ENCODE measurements at places on chromosomes 5 and 9. TPM values are rescaled to one million over a fixed set of nuclear protein-coding genes. Genes with fewer than 3 reads are reported as not detected.
A peak's percentile ranks its signal among the peaks of the same experiment; 100 is the strongest.

ENHO gene
- not detected for total RNA-seq

HTR4 gene
- total RNA-seq = not detected

IL3 gene
- not detected for total RNA-seq

G3BP1 gene
- 134 TPM for total RNA-seq

GABRA6 gene
- not detected for total RNA-seq

MUSK gene
- total RNA-seq = not detected

PCDHB15 gene
- total RNA-seq = 2.8 TPM

TMEM252 gene
- not detected for total RNA-seq

MOB3B gene
- total RNA-seq = not detected

C5orf63 gene
- total RNA-seq = 1.3 TPM

CCDC152 gene
- 0.89 TPM for total RNA-seq

DNA sequence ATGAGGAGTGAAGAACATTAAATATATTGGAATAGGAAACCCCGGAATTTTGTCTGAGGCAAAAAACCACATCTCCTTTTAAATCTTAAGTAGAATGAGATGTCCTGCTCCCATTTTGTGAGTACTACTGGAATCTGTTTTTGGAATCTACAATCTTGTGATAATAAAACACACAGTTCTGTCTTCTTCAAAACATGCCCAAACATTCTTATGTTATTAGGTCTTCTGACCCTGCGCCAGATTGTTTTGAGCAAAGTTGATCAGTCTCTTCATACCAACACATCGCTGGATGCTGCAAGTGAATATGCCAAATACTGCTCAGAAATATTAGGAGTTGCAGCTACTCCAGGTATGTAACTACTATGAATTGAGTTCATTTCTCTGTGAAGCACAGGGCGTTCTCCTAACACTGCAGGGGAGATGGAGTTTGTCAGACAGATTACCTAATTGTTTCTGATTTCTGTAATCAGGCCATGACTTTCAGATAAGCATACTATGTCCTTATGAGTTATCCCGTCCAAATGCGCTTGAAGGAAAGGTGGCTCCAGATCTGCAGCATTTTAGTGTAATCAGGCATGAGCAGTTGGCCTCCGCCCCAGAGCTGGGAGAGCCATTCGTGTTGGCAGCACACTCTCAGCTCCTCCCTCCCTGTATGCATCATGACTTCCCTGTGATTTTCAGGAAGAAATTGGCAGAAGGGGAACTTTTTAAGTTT, 88.0 kb downstream of the NLN start:
- peaks cover 43% of the 10 kb centered on the region for H3K4me1 ChIP-seq
- H3K4me3 ChIP-seq = peak overlapping the region; percentile 20
- H3K27me3 ChIP-seq = no peaks in the 10 kb centered on the region
- peaks cover 4% of the 10 kb centered on the region for H3K36me3 ChIP-seq

DNA sequence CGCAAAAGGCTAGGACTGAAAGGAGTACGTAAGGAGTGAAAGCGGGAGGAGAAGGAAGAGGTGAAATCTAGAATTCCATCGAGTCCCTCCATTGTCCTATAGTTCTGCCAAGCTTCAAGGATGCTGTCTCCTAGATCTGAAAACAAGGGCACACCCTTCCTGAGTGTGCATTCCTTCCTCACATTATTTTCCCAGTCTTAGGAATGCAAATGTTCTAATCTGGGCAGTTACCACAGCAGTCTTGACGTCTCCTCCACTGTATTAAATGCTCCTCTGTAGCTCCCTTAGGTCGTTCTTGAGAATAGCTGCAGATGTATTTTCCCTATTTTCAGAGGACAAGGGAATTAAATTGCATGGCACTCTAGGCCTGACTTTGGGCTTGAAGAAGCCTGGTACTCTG, 127.6 kb downstream of the SLIT3 start:
- H3K4me1 ChIP-seq = peaks cover 19% of the 10 kb centered on the region
- H3K36me3 ChIP-seq = no peaks in the 10 kb centered on the region
- no peak overlapping the region for H3K4me3 ChIP-seq

DNA sequence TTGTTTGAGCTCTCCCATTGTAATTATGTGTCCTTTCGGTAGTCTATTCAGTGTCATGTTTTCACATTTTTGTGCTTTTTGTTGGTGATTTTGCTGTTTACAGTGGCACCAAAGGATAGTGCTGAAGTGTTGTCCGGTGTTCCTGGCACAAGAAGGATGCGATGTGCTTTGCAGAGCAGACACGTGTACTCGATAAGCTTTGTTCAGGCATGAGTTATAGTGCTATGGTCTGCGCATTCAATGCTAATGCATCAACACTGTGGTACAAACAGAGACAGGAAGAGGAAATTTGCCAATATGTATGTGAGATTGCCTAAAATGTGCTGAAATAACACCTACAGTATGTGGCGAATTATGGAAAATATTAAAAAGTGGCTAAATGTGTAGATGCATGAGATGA, 913.4 kb upstream of the ACO1 start:
- H3K4me1 ChIP-seq = no peaks in the 10 kb centered on the region
- no peak overlapping the region for H3K4me3 ChIP-seq
- no peak overlapping the region for H3K27ac ChIP-seq
- H3K36me3 ChIP-seq = no peaks in the 10 kb centered on the region
- no peaks in the 10 kb centered on the region for H3K27me3 ChIP-seq
- no peak for DNase-seq

- H3K4me1 ChIP-seq = no peaks in the 10 kb centered on the region
- no peak overlapping the region for H3K27ac ChIP-seq
- H3K4me3 ChIP-seq = no peak overlapping the region
- peaks cover 67% of the 10 kb centered on the region for H3K36me3 ChIP-seq
Measured at GRCh38 chr9:18887546-18887945, 145.5 kb downstream of the SAXO1 start.

DNA sequence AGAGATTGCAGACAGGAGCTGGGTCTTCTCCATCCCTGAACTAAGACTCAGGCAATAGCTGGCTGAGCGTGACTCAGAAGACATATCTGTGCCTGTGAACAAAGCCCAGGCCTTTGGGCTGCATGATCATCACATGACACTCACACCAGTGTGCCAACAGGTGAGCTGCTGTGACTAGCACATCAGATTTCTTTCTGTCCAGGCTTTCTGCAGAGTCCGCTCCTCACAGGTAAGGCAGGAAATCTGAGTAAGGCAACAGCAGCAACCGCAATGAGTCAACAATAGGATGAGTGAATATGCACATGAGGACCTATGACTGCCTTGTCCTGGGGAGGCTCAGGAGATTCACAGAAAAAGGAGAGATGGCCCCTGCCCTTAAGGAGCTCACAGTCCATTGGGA, 293.6 kb downstream of the ACTL7B start:
- H3K4me1 ChIP-seq = 0 out of 2 replicates have a peak, but pooled peaks cover 3% of the 10 kb centered on the region
- no peaks in the 10 kb centered on the region for H3K27me3 ChIP-seq
- H3K4me3 ChIP-seq = no peak overlapping the region
- H3K36me3 ChIP-seq = no peaks in the 10 kb centered on the region
- no peak for DNase-seq

DNA sequence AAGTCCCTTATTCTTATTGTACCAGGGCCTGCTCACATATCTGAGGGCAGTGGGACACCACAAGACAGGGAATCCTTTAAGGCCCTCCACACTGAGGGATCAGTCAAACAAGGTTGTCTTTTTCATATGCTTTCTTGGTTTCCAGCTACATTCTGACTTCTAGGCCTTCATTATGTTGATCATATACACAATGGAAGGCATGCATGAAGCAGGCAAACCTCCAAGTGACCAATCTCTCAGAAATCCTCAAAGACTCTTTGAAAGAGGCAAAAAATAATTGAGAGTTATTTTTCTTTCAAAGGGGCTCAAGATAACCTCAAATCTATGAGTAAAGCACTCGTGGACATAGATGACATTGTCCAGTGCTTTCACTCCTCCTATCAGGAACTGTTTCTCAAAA, 1195.9 kb upstream of the ACO1 start:
- H3K4me3 ChIP-seq = no peak overlapping the region
- no peaks in the 10 kb centered on the region for H3K36me3 ChIP-seq
- no peaks in the 10 kb centered on the region for H3K4me1 ChIP-seq
- no peak for DNase-seq
- H3K27ac ChIP-seq = no peak overlapping the region

DNA sequence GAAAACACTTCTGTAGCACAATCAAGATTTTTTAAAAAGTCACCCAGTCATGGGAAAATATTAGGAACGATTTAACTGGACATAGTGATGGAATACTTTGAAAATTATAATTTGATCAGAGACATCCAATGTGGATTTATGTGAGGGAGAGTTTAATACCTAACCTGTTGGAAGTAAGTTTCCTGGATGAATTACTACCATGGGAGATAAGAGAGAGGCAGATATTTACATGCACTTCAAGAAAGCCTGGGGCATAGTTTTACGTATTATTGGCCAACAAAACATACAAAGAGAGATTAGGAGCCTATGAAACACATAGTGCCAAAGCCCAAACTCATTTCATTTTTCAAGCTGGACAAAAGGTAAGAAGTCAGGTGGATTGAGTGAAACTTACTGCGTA, 336.8 kb downstream of the SLIT3 start:
- H3K4me3 ChIP-seq = no peak overlapping the region
- DNase-seq = no peak
- H3K27me3 ChIP-seq = no peaks in the 10 kb centered on the region
- peaks cover 15% of the 10 kb centered on the region for H3K4me1 ChIP-seq
- no peak overlapping the region for H3K27ac ChIP-seq

- H3K36me3 ChIP-seq = no peaks in the 10 kb centered on the region
- no peak for DNase-seq
- 0 out of 2 replicates have a peak, but pooled peaks cover 6% of the 10 kb centered on the region for H3K27me3 ChIP-seq
- peaks cover 12% of the 10 kb centered on the region for H3K4me1 ChIP-seq
Measured at GRCh38 chr5:135304352-135305221, 94.4 kb downstream of the MACROH2A1 start.

DNA sequence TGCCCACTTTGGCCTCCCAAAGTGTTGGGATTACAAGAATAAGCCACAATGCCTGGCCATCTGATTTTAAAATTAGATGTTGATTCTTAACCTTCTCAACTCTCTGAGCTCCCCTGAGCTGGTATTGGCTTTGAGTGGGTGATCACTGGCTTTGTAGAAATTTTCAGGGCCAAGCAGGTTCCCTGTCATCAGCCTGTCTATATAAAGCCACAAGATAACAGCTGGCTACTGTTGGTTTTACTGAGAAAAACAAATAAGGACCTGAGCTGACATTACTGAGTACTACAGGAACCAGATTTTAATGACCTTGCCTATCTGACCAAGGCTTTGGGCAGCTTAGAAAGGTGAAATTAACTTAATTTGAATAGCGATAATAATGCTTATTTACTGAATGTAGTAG, 153.6 kb downstream of the MSX2 start:
- no peaks in the 10 kb centered on the region for H3K27me3 ChIP-seq
- no peak overlapping the region for H3K4me3 ChIP-seq
- H3K36me3 ChIP-seq = no peaks in the 10 kb centered on the region
- no peaks in the 10 kb centered on the region for H3K4me1 ChIP-seq

DNA sequence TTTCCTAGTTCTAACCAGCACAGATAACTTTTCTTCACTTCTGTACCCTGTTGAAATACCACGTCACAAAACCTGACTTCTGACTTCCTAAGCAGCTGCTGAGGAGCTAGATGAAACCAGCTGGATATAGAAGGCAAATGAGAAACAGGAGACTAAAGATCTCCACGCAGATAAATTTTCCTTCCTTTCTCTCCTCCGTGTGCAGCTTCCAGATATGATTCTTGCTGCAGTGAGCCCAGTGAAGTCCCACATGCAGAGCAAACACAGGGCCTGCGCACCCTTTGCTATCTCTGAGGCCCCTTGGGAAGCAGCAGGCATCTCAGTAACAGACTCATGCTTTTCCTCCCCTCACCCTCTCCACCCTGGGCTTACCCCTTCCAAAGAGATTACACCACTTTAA, 1638.3 kb downstream of the MAT2B start:
- DNase-seq = no peak
- H3K4me1 ChIP-seq = no peaks in the 10 kb centered on the region
- H3K27me3 ChIP-seq = no peaks in the 10 kb centered on the region
- H3K36me3 ChIP-seq = no peaks in the 10 kb centered on the region
- no peak overlapping the region for H3K27ac ChIP-seq

DNA sequence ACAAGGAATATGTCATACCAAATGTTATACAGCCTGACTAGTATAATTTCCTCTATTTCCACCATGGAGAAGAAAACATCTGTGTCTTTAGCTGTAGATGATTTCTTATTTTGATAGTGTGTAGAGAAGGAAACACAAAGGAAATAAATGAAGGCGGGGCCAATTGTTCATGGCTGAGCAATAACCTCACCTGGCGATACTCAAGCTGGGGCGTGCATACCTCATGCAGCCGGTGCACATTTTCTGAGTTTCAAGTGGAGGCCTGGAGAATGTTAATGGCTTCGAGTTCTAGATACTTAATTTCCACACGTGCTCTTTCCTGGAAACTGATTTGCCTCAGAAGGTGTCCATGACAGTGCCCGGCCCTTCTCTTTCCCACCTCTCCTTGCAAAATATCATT, 127.4 kb upstream of the TAF11L2 start:
- H3K4me3 ChIP-seq = no peak overlapping the region
- no peaks in the 10 kb centered on the region for H3K36me3 ChIP-seq
- H3K27ac ChIP-seq = no peak overlapping the region
- H3K27me3 ChIP-seq = no peaks in the 10 kb centered on the region

DNA sequence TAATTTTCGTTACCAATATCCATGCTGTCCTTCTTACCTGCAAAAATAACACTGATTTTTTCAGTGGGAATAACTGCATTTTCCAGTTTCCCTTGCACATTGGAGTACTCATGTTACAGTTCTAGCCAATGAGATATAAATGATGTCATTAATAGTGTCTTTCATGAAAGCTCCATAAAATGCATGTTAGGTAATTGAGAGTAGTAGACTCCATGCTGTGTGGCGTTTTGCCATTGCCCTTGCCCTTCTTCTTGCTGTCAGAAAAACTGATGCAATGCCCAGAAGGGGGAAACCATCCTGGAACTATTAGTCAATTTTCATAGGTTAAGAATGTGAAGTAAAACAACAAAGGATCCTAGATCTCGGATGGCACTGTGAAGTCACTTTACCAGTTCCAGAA, 1765.3 kb downstream of the EFNA5 start:
- no peak for DNase-seq
- H3K4me1 ChIP-seq = peaks cover 13% of the 10 kb centered on the region
- H3K27ac ChIP-seq = no peak overlapping the region
- no peak overlapping the region for H3K4me3 ChIP-seq
- H3K36me3 ChIP-seq = no peaks in the 10 kb centered on the region
